ENCODE measurements at places on chromosomes 7 and 10.

DNA sequence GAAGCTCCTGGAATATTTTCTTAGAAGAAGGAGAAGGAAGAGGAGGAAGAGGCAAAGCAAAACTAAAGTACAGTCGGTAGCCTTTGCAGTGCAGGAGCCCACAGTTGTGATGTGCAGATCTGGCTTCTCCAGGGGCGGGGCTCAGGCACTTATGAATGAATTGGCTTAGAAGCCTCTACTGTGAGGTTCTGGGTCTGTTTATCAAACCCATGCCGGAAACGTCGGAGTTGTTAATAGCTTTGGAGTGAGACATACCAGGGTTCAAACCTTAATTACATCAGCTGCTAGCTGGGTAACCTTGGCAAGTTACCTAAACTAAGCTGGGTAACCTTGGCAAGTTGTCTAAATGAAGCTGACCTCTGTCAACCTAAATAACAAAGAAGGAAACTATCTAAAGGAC is 89.3 kb upstream of the PITRM1 start:
- DNase-seq: no peak

DNA sequence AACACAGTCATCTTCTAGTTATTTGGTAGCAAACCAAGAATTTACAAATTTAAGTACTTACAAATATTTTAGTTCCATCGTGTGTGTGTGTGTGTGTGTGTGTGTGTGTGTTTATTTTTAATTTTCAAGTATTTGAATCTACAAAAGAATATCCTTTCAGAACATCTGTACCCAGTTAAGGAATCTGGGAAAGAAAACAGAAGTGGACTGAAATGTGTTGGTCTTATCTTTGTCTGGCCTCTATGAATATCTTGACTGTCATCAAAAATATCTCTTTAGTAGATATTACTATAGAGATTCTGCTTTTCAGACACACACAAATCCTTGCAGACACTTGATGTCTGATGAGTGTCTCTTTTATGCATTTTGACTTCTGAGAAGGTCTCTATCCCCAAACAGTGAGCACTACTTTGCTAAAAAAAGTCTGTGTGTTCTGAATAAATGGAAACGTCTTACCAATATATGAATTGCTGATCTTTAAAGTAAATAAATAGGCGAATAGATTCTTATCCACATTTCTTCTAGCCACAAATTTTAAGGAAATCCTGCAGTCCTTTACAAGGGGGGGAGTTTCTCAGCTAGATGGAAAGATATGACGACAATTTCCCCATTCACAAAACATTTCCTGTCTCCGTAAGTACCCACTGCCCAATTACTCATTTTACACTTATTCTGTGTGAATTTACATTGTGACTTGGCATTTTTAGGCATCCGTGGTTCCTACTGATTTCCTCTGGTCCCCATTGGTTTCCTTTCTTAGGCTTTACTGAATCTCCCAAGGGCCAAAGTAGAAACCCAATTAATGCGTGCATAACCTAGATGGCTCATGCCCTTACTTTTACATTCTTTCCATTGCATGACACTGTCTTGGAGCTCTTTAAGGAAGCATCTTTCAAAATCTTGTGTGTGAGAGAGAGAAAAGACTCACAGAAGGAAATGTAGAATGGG is 36.0 kb downstream of the NRCAM start:
- no peak for DNase-seq

GRCh38 chr10:71280825-71281224 is 38.2 kb upstream of the SLC29A3 start:
- DNase-seq: no peak

- DNase-seq: no peak
Measured at GRCh38 chr10:132534391-132535064, 3.1 kb upstream of the INPP5A start.

DNA sequence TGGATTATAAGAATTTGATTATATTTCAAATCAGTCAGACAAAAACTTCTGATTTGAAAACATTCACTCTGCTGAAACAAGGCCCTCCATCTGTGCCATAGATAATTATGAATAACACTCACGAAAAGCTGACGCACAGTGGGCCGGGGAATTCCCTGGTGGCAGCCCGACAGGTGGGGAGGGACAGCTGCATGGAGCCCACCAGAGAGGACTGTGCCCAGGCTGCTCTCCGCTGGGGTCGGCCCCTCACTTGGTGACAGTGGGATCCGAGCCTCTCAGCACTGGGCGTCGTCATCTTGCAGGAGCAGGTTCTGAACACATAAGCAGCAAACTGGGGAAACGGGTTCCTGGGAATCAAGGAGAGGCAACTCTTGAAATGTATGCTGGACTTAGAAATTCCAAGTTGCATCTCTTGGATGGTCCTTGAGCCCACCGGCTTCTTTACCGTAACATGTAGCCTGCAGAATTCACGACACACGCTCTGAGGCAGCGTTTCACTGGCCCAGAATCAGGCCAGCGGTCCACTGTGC is 41.4 kb downstream of the AFAP1L2 start:
- no peak for DNase-seq

- DNase-seq: no peak
Measured at GRCh38 chr10:113326160-113327111, 226.4 kb upstream of the HABP2 start.

DNA sequence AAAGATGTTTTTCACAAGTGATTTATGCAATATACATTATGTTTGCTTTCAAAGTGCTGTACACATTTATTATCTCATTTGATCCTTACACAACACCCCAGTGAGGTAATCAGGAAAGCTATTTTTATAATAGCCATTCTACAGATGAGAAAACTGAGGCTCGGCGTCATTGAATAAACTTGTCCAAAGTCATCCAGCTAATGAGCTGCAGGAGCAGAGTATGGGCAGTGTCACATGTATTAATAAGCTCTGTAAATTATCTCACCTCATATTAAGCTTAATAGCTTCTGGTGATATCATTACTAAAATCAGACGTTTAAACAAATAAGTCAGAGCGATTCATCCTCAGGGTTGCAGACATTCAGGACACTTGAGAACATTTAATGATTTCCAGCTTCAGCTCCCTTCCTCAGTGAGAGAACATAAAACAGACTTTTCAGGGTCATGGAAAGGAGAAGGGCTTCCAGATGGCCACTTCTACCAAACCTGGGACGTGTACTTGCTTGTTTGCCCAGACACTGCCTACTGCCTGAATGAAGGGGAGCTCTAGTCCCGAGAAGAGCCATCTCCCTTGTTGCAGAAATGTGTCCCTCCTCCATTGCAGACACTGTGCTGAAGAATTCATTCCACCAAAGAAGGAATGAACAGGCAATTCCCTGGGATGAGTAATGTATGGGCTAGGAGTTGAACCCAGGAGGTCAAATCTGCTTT is 20.5 kb upstream of the FZD1 start:
- DNase-seq: no peak
